NCI-H1436 treated with DMSO at 0.1 percent for 48 hours (cell line): ENCODE measurements at places on chromosomes 3 and 15.

DNA sequence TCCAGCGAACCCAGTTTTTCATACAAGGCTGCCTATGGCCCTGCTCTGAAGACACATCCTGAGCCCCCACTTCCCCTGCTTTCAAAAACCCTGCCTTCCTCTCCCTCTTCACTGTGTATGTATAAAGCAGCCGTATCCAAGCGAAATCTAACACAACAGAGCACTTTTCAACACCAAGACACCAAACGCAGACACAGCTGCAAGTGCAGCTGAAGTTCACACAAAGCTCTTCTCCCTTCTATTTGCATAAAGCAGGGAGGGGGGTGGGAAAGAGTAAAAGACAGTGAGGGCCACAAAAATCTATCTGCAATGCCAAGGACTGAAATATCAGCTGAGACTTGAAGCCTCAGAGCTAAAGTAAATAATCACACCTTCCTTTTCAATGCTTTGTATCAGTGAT lies 35.1 kb upstream of the CSPG5 start:
- no peak for DNase-seq

DNA sequence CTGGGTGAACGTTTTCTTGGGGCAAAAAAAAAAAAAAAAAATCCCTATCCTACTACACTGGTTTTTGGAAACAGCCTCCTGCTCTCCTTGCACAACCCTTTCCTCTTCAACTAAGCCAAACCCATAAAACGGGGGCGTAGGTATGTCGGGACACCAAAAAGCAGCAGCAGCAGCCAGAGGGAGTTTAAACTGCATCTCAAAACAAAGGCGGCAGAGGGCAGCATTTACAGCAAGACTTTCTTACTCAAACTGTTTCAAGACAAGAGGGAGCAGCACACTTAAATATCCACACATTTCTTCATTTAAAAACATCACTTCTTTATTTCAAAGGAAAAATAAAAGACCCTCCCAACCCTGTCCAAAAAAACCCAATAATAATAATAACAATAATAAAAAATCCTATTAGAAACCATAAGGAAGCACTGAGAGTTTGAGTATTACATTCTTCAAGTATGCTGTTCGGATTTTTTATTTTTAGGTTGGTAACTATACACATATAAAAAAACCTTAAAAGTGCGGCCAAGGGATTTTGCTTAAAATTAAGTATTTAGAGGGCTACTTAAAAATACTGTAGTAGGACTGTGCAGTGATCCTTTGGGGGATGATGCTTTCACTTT lies 43.9 kb upstream of the PLXND1 start:
- no peak for DNase-seq

GRCh38 chr3:186953011-186953487 lies 22.7 kb downstream of the ST6GAL1 start:
- DNase-seq, result no peak

- DNase-seq, result no peak
Measured at GRCh38 chr3:138222131-138222941, 35.2 kb downstream of the ARMC8 start.

DNA sequence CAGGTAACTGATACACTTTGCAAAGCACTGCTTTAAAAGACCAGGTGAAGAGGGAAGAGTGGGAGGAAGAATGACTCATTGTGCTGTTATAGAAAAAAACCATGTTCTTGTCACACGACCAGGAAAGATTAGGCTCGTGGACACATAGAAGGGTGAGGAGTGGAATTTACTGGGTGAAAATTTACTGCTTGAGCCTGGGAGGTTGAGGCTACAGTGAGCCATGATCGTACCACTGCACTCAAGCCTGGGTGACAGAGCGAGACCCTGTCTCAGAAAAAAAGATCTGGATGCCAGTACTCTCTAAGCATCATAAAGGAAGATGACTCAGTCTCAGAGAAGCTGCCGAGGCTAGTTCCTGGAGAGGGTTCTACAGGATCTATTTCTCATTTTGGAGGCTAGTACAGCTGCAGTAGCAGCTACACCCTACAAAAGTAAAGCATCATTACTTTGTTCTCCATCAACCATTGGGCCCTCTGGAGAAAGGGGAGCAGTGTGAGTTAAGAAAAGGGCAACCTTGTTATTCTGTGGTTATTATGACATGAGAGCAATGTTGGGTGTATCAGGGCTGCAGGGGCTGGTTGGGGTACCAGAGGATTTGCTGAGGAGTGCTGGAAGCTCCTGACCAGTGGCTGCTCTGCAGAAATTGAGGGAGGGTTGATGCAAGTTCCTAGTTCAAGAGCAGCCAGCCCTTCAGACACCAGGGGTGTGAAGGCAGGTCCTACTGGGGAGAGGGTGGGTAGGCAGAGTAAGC lies 75.4 kb downstream of the CMTM8 start:
- no peak for DNase-seq

- DNase-seq, result no peak
Measured at GRCh38 chr15:100060276-100060926, 281.4 kb downstream of the ADAMTS17 start.

GRCh38 chr3:141403576-141403975 lies 35.3 kb downstream of the ZBTB38 start:
- DNase-seq, result no peak

GRCh38 chr3:149497966-149498670 lies 23.6 kb downstream of the TM4SF4 start:
- DNase-seq, result no peak

GRCh38 chr3:189982321-189982945 lies 138.3 kb downstream of the P3H2 start:
- DNase-seq, result no peak

DNA sequence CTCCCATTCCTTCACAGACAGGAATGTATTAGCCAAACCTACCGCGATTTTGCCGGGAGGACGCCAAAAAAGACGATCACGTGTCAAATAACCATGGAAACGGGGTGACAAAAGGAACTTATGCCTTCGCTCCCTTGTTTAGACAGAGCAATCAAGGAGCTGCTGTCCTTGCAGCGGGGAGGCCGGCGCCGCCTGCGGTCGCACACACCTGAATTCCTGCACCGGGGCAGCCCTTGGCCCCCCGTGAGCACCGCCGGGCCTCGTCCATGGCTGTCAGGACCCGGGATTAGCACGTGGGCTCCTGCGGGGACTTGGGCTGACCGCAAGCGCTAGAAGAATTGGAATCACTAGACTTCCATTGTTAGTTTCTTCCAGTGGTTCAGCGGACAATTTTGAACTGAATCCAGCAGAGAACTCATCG lies 193.1 kb downstream of the SHQ1 start:
- no peak for DNase-seq
